Activated T-helper 1 cell treated with Interleukin-2 at 50 U/mL for 16 hours (primary cell): ENCODE measurements at places on chromosomes 11 and 22.

GRCh38 chr11:129895126-129896041 is at the start of gene NFRKB:
Gene NFRKB (minus strand): TSS chr11:129895578. CDS start chr11:129892849, 2,729 bp downstream.
- DNase-seq: peak; percentile 88

DNA sequence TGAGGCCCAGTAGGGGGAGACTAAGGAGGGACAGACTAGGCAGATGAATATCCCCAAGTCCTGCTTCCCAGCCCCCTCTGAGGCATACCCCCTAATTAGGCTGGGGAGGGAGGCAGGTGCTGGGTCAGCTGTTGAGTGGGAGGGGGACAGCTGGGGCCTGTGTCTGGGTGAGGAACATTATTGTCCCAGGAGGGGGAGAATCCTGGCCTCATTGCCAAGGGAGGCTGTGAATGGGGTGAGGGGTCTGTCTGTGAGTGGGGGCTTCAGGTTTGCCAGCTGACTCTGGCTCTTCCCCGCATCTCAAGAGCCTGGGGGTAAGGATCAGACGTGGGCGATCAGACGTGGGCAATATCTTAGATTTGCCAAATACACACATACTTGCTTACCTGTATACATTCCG is 2.1 kb downstream of the INPPL1 start:
- DNase-seq: no peak

DNA sequence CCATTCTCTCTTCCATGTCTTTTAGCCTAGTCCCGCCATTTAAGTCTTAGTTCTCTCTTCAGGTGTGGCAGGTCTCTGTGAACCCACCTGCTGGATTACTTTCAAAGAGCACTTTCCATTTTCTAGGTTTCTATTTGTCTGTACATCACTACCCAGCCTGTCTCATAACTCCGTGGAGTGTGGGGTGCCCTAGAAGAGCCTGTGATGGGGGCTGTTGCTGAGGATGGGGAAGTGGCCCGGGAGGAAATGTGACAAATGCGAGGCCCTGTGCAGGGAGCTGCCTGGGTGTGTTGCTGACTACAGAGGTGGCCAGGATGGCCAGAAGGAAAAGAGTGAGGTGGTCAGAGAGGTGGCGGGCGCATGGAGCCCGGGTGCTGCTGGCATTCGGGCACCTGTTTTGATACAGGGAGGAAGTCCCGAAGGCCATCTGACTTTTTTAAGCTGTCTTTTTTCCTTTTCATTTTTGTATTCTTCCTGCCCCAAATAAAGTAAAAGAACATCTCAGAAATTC is 10.7 kb downstream of the DGCR8 start:
- no peak for DNase-seq

DNA sequence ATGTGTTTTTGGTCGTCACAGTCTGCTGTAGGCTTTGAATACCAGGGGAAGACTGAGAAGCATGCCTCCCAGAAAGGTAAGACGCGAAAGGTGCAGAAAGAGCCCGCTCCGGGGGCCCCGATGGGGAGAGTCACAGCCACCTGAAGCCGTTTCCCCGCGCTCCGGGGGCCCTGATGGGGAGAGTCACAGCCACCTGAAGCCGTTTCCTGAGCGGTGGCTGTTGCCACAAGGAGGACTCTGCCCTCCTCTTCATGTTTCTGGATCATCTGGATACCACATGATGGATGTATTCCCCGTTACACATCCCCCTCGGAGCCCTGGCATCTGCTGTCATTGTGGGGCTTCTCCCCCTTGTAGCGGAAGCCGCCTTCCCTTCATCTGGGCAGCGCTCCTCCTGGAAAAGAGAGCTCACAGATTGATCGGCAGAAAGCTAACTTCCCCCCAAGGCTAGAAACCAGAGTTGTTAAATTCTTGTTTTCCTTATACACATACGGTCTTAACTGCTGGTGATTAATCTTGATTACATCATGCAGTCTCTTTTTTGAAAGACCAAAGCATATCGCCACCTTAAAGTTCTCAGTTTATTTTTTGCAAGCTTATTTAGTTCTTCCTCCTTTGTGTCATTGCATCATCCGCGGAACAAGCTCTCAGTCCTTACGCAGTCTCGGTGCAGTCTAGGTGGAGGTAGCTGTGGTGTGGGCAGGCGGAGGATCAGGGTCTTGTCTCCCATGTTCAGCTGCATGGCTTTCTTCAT is 17.5 kb downstream of the CTTN start:
- DNase-seq: no peak

- no peak for DNase-seq
Observed at GRCh38 chr11:1125803-1126202, 31.9 kb upstream of the MUC5AC start.

GRCh38 chr11:12321217-12321937 is 56.0 kb upstream of the PARVA start:
- no peak for DNase-seq

- no peak for DNase-seq
Observed at GRCh38 chr11:47396049-47396320, 12.4 kb upstream of the SLC39A13 start.

DNA sequence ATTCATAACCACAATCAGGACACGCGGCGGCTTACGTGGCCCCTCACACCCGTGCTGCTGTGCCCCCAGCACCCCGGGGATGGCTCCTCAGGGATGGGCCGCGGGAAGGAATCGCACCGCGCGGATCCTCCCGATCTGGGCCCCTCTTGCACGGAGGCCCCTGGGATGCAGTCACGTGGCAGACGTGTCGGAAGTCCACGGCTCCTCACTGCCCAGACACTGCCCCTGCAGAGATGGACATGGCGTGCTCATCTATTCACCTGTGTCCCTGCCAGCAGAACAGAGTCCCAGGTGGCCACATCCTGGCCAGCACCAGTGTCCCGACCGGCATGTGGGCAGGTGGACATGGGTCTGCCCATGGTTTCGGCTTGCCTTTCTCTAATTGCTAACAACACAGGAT is 12.8 kb downstream of the MOB2 start:
- no peak for DNase-seq

DNA sequence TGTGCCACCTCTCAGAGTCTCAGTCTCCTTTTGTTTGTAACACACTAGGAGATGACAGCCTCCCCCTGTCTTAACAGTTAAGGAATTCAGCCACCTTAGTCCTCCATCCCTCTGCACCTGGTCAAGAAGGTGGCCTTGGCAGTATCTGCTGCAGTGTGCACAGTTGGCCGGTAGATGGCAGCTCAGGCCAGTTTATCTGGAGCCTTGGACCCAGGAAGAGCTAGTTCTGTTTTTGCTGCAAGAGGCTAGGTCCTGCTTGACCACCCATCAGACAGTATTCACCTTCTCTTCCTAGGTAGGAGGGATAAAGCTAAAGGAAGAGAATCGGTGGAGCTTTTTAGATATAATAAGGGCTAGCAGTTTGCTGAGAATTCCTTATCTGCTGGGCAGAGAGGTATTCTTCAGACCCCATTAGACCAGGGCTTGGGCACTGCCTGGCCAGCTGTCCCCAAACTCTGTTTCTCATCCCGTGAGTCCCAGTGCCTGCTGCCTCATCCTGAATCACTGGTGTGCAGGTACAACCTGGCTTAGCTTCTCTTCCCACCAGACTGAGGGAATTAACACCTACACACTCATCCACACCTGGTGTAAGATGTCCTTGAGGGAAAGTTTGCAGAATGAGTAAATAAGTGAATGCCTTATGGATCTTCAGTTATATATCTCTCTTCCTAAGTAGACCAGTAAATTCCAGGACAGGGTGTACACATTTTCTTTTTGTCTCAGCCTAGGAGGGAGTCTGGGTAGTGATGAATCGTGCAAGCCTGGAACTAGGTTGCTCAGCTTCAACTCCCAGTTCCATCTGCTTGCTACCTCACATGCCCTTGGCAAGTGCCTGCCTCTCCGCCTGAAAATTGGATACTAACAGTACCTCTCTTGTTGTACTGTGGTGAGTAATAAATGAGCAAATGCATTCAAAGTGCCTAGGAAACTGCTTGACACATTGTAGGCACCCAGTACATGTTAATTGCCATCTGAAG is 70.8 kb upstream of the NARS2 start:
- peak; percentile 7 for DNase-seq

DNA sequence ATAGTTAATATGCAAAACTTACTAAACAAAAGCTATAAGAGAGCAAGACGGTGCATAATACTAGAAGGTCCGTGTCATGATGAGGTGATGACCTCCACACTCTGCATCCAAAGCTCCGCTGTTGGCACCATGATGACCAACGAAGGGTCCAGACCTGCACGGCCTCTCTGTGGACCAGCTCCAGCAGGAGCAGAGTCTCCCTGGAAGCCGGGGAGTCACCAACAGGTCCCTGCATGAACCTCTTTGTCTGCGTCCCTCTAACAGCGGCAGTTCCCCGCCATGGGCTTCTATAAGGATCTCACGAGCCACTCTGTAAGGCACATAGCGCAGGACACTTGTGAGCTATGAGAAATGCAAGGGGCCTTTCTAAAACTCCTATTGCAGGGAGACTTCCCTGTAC is 517.3 kb downstream of the BRD1 start:
- DNase-seq: no peak

DNA sequence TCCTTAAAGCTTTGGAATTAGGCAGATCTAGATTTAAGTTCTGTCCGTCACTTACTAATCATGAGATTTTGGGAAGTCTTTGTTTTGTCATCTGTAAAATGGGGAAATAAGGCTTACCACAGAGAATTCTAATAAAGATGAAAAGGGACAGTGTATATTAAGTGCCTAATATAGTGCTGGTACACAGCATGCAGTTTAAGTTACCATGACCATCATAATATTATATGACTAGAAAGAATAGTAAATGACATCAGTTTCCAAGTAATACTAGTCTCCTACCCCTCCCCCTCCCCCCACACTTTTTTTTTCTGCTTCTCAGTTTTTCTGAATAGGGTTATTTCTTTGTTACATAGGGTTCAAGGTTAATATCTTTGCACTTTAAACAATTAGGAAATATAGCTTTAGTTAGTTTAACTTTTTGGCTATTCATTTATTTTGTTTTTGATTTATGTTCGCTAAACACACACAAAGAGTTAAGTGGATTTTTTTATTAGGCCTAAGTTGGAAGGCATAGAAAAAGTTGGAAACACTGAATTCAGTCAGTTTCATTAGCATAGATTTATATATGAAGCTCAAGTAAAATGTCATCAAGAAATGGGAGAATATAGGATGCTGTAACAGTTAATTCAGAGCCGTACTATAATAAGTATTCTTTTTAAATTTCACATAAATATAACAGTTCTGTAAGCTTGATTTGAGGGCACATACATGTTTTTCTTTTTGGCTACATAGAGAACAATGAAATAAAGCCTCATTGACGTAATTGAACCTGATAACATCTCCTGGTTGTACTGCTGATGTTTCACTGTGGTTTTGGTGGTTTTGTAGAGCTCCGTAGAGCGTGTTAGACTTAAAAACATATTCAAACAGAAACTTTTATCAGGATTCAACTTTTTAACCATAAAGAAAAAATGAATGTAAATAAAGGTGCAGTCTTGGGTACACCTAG is 121.2 kb downstream of the PDE3B start:
- DNase-seq: no peak

DNA sequence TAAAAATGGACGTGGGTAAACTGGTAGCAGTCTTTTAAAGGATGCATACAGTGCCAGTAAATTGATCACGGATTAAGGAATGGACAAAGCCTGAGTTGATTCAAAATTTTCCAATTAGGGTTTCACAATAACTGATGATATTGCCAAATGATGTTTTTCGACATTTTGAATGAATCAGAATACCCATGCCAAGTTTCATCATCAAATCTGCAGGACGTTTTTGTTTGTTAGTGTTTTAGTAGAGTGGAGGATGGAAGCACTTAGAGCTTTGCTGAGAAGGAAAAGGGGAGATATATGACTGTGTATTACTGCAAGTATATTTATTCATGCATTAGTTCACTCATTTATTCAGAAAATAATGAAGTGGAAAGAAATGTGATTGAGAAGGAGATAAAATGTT is 78.3 kb downstream of the SLC17A6 start:
- no peak for DNase-seq

DNA sequence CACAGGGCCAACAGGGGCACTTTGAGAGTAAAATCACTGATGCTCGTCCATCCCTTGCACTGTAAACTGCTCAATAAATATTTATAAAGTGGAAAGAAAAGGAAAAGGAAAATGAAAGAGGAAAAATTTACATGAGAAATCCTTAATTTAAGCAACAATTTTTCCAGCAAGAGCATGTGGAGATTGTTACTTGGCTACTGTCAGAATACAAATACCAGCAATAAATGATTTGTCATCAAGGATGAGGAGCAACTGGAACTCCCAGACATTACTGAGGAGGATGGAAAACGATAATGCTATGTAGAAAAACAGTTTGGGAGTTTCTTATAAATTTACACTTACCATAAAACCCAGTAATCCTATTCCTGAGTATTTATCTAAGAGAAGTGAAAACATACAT is 123.0 kb downstream of the SGSM3 start:
- DNase-seq: no peak

DNA sequence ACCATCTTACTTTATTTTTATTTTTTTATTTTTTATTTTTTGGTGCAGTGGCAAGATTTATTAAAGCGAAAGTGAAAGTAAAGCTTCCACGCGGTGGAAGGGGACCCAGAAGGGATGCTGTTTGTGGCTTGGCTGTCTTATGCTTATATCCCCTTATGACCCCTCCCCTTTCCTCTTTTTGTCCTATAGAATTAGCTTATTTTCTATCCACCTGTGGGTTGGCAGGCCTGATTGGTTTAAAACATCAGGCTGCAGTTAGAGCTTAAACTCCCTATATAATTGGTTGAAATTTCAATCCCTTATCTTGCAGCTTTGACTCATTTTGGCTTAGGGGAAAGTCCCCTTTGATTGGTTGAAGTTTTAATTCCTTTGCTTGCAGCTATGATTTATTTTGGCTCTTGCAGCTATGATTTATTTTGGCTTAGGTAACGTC is 50.5 kb downstream of the NNMT start:
- no peak for DNase-seq

GRCh38 chr11:114559425-114560310 is at the start of gene NXPE1:
Gene NXPE1 (minus strand): TSS chr11:114559881. CDS start chr11:114551201, 8,680 bp downstream.
- DNase-seq: no peak

DNA sequence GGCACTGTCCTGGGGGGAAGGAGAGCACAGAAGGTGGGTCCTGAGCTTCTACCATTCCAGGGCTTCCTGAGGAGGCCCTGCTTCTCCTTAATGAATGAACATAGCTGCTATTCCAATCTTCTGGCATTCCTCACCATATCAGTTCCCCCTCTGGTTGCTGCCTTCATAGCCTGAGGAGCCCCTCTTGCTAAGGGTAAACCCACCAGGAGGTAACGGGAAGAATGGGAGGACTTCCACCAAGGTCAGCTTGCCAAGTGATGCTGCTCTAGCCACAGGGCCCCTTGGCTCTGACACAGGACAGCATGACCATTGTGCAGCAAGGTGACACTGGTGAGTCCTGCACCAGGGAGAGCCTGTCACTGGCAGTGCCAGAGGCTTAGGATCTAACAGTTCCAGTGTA is 1022.5 kb downstream of the TBC1D22A start:
- no peak for DNase-seq

DNA sequence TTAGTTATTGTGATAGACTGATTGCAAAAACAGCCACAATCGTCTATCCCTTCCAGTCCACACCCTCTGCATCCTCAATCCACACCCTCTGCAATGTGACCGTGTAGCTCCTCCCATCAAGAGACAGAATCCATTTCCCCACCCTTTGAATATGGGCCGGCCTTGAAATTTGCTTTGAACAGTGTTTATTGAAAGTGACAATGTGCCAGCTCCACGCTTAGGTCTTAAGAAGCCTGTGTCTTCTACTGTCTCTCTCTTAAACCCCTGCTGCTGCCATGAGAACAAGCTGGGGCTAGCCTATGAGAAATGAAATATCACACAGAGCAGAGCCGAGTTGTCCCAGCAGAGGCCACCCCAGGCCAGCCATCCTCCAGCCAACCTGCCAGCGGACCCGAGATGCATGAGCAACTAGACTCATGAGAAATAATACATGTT is 22.3 kb upstream of the MICAL2 start:
- no peak for DNase-seq

GRCh38 chr11:109772892-109773291 is 320.3 kb upstream of the ZC3H12C start:
- DNase-seq: no peak
